AG09319 (cell line): ENCODE measurements at places on chromosomes 2 and 18.

DNA sequence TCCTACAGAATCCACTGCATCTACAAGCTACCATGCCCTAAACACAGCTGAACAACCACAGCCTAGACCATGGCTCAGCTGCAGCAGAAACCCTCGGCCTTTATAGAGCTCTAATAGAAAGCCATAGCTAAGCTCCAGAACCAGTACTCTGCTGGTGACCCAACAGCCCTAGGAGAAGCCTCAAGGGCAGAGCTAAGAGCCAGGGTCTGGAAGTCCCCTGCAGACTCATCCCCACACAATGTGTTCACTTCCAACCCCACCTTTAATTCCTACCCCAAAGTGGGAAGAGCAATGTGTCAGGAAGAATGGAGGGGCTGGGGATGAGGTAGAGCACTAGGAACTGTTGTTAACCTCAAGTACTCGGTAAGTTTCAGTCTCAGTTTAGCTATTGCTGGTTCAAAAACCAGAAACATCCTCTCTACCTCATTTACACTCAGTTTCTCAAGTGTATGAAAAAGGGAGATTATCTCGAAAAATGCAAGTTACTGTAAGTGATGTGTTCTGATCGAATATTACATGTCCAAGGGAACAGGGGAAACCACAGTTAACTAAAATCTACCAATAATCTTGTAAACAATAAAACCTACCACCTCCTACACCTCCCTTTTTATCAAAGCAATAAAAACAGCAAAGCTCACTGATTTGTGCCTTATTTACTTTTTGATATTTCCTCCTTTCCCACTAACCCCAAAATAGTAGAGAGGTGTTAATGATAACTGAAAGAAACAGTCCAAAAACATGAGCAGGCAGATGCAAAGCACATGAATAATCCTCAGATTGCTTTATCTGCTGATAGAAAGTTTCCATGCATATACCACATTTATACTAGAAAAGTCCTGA is 36.2 kb downstream of the THADA start:
- no peak for DNase-seq

DNA sequence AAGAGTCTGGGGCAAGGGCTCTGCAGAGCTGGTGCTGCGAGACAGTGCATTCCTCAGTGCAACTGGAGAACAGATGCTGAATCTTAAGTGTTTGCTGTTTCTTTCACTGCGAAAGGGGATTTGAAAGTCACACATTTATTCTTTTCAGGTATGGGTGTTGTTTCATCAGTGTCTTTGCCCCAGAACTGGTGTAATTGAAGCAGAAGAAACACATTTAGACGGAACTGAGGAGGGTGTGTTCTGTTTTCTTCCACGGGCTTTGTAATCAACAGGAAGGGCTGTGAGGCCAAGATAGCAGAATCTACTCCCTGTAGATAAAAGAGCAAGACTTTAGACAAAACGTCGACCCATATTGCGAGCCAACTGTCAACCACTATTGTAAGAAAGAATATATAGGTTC is 151.9 kb downstream of the EPHA4 start:
- DNase-seq = no peak

DNA sequence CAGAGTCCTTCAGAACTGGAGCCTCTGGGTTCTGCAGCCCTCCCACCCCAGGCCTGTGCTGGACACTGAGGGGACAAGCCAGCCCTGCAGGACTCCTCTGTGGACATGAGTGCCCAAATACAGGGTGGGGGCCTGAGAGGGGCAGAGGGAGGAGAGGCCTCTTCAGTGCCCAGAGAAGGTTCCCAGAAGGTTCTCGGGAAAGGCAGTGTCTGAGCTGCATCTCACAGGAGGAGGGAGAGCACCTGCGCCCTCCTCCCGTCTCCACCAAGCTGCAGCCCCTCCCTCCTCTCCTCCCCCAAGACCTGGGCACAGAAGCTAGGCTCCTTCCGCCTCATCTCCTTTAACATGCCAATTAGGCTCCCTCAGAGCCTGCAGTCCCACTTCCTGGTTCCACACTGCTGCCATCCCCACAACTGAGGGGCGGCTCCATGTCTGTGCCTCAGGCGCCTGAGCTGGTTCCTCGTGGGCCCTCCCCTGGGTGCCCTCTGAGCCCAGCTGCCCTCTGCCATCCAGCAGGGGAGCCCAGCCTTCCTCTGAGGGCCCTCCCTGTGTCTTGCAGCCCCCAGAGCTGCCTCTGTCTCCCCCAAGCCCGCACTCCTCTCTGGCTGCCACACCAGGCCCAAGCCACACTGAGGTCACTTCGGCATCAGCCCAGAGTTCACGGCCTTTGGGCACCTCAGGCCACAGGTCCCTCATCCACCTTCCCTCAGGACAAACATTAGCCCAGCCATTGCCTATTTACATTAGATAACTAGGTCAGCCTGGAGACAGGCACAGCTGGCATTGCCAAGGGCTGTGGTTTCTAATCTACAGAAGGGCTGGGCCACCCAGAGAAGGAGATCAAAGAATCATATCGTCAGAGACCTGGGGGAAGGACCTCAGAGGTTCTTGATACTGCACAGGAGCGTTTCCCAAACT is 28.9 kb downstream of the KCNK3 start:
- no peak for DNase-seq

DNA sequence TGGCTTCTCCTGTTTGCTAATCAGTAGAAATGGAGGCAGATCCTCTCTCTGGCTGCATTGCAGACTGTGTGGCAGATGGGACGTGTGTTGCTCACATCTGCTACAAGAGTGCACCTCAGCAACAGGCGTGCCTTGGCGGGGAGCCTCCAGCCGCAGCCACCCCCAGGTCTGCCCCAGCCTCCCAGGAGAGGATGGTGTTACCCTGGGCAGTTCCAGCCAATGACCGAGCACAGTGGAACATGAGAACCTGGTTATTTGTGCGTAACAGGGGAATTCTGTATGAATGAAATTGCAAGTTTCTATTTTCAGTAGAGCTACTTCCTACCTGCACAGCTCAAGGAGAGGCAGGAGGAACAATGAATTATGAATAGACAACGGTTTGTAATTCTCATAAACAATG is 130.6 kb upstream of the CBLN2 start:
- no peak for DNase-seq

DNA sequence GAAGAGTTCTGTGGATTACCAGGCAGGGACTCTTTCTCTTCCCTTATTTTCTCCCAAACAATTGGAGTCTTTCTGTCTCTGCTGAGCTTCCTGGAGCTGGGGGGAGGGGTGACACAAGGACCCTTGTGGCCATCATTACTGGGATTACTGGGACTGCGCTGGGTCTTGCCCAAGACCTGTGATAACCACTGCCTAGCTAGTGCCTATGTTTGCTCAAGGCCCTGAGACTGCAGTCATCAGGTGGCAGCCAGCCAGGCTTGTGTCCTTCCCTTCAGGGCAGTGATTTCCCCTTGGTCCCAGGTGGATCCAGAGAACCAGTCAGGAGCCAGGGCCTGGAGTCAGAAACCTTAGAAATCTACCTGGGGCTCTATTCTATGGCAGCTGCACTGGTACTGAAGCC is 355.6 kb downstream of the PARD3B start:
- no peak for DNase-seq

DNA sequence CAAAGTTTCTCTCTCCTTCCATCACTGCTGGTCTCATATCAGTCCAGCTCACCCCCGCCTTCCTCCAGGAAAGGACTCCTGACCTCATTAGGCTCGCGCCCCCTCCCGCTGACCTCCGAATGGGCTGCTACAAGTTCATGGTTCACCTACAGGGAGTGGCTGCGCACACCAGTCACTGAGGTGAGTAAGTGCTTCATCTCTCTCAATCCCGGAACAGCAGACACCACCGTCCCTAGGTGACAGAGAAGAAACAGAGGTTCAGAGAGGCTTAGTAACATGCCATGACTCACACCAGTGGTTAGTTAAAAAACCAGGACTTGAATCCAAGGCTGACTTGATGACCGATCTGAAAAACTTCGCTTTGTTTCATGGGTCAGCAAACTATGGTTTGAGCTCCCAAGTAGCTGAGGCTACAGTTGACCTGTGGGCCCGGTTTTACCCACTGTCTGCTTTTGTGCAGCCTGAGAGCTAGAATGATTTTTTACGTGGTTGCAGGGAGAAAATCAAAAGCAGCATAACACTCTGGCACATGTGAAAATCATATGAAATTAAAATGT is 42.0 kb downstream of the ZFP36L2 start:
- DNase-seq = no peak

DNA sequence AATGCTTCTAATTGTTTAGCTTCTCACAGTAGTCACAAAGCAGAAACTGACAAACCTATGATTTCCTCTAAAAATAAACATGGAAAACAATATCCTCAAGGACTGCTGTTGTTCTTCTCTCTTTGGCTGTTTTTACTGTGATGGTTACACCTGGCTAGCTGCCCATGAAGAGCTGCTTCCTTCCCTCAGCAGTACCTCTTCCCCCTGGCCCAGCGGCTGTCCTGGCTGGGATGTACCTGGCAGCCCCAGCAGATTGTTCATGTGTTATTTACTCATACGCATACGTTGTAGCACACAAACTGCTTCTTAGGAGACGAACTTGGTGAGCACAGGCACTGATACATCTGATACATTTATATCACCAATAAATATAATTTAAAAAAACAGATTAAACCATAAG is 27.4 kb downstream of the NEMP2 start:
- no peak for DNase-seq

GRCh38 chr2:174112073-174112472 is 136.3 kb downstream of the OLA1 start:
- no peak for DNase-seq

DNA sequence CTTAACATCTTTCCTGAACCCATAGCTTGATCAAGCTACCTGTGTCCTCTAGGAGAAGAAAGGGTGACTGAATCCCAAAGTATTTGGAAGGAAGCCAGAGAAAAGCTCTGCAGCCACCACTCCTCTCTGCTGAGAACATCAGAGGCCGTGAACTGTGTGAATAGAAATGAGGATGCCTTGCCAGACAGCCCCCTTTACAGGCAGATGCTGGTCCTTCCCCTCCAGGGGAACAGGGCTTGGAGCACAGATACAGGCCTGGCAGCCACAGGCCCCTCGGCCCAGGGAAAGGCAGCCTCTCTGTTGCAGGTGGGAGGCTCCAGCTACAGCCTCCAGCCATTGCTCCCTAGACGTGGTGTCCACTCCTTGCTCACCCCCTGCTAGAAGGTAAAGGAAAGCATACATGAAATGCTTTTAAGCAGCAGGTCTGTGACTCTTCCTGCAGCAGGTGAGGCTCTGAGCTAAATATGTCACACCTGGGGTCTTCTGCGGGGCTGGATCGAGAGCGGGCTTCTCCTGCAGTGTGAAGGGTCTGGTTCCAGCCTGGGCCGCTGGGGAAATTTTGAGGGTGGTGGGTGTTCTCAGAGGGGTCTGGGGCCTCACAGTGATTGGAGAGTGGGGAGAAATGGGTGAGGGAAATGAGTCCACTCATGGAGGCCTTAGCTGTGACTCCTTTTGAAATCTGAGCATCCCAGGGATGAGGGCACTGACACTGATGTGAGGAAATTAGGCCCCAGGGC is 234.0 kb downstream of the KLHL29 start:
- no peak for DNase-seq

GRCh38 chr2:26971911-26972786 is 1.7 kb downstream of the MAPRE3 start:
- DNase-seq = no peak

GRCh38 chr2:162217598-162217997 is 25.6 kb downstream of the FAP start:
- peak; percentile 52 for DNase-seq

- no peak for DNase-seq
These were observed 50.2 kb downstream of the WDFY1 start for GRCh38 chr2:223894968-223895367.

DNA sequence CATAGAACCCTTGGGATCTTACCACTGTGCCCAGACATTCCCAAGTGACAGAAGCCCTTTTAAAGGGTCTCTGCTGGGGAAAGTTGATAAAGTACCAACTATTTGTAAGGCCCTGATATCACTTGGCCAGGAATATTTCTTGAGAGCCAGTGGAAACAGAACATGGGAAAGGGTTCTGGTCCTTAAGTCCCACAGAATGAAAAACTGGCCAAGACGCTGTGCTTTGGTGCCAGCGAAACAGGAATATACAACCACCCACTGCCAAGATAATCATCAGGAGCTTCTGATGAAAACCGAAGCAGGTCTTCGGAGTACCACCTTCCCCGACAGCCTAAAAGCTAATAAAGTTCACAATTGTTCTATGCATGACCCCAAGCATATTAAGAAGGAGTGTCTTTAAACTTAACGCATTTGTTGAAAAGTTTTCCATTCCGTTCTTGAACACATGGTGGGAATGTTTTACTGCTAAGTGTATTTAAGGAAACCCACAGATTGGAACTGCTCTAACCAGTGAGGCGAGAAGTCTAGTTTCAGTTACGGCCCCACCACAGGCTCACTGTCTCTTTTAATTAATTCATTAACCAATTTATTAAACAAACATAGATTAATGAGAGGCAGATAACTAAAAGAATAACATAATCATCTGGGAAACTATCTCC is 152.6 kb downstream of the ANKRD44 start:
- no peak for DNase-seq

DNA sequence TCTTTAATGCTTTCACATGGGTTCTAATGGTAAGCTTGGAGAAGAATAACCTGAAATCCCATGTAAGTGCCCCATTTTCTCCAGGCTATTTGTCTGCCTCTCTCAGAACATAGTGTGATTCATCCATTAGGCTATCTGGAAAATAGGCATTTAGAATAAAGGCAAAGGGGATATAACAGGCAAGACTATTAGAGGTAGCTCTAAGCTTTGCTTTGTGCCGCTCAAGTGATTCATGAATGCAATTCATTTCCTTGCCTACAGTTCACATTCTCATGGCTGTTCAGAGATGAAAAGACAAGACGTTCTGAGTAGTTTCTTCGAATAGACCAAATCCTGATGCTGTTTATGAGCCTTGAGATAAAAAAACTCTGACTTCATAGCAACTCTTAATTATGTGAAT is 101.7 kb downstream of the ANKRD44 start:
- DNase-seq = no peak

- no peak for DNase-seq
These were observed 181.8 kb downstream of the RAD51AP2 start for GRCh38 chr2:17336458-17336857.

- no peak for DNase-seq
These were observed 12.0 kb upstream of the TUBB6 start for GRCh38 chr18:12296087-12296403.

DNA sequence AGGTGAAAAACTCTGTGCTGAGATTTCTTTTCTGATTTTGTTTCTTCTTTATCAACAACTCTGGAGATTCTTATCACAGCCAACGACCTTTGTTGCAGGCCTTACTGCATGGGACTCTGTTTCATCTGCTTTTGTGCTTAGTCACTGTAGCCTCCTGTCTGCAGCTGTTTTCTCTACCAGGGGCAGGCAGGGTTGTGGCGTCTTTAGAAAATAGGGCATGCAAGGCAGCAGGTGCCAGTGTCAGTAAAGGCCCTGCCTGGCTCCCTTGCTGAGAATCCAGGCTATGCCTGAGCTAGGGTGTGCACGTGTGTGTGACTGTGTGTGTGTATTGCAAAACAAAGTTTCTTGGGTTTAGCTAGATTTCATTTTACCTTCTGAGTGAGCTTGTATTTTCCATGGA is 14.6 kb upstream of the SLC9A2 start:
- no peak for DNase-seq

- DNase-seq = no peak
These were observed 66.3 kb upstream of the NABP1 start for GRCh38 chr2:191611614-191612013.
